A549 (cell line): ENCODE measurements at places on chromosomes 4 and X.

DNA sequence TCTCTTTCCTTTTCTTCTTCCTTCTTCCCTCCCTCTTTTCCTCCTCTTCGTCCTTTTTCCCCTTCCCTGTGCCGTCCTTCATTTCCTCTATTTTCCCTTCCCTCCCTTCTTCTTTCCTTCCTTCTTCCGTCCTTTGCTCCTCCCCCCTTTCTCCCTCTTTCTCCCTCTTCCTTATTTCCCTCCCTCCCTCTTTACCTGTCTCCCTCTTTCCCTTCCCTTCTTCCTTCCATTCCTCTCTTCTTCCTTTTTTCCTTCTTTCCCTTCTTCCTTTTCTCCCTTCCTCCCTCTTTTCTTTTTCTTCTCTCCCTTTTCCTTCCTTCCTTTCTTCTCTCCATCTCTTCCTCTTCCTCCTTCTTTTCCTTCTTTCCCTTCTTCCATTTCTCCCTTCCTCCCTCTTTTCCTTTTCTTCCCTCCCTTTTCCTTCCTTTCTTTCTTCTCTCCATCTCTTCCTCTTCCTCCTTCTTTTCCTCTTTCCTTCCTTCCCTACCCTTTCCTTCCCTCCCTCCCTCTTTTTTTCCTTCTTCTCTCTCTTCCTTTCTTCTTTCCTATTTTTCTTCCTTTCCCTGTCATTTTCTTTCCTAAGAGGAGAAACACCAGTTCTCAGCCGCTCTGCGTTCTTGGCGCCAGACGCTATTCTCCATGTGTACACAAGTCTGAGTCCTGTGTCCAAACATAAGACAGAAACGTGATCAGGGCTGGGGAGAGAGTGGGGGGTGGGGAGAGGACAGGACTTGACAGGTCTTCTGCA is 597.1 kb downstream of the MID1IP1 start:
- no peak for DNase-seq

DNA sequence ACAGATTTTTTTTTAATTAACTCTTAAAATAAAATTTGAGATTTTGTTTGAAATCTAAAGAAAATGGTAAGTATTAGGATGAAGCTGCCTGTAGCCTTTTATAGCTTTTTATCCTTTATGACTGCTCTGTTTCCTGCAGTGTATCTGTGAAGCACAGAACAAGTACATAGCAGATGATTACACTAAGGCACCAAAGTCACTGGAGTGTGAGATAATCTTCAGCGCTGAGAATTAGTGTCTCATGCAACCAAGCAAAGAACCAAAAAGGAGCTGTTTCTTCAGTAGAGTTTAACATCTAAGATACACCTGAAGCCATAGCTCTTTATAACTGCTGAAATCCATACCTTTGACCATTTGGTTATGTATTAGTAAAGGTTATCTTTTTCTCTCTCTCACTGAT is 1989.8 kb upstream of the PCDH10 start:
- no peak for DNase-seq

DNA sequence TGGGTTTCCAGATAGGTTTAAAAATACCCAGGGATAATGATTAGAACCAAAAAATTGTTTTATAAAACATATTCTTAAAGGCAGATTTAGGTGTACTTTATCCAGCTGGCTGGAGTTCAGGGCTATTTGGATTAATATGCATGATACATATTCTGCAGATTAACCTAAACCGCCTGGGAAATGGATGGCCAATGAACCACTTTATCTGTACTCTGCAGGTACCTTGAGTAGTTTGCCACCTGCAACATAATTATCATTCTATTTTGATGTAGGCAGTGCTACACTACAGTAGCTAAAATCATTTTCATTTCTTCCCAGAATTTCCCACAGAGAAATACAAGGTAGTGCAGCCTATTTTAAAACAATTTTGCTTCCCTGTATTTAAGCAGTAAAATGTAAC is 683.2 kb upstream of the GNPDA2 start:
- no peak for DNase-seq

- no peak for DNase-seq
These were observed 435.5 kb downstream of the NKX6-1 start for GRCh38 chr4:84063619-84064018.

GRCh38 chr4:106478152-106478551 is 109.6 kb upstream of the GIMD1 start:
- no peak for DNase-seq

DNA sequence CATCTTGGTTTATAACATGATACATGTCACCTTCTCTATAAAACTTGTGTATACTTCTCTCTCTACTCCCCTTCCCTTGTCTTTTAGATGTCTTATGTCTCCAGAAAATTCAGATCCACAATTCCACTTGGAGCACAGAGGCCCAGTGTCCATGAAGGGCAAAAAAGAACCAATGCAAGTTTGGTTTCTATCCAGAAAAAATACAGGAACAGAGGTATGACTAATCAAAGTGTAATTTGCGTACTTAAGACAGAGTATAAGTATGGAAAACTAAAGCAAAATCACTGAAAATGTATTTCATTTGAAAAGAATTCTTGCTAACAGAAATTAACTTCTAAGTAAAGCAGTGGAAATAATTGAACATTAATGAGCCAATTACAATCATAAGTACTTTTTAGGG is 46.2 kb downstream of the GUCY1B1 start:
- DNase-seq, result no peak

GRCh38 chr4:163755013-163755412 is 260.5 kb downstream of the TMA16 start:
- DNase-seq, result peak; percentile 7

- DNase-seq, result no peak
These were observed 66.2 kb upstream of the USP9X start for GRCh38 chrX:41019041-41019392.

- no peak for DNase-seq
These were observed 26.4 kb upstream of the REPS2 start for GRCh38 chrX:16920075-16920474.

GRCh38 chr4:2743518-2744445 is 12.4 kb downstream of the TNIP2 start:
- DNase-seq, result no peak

DNA sequence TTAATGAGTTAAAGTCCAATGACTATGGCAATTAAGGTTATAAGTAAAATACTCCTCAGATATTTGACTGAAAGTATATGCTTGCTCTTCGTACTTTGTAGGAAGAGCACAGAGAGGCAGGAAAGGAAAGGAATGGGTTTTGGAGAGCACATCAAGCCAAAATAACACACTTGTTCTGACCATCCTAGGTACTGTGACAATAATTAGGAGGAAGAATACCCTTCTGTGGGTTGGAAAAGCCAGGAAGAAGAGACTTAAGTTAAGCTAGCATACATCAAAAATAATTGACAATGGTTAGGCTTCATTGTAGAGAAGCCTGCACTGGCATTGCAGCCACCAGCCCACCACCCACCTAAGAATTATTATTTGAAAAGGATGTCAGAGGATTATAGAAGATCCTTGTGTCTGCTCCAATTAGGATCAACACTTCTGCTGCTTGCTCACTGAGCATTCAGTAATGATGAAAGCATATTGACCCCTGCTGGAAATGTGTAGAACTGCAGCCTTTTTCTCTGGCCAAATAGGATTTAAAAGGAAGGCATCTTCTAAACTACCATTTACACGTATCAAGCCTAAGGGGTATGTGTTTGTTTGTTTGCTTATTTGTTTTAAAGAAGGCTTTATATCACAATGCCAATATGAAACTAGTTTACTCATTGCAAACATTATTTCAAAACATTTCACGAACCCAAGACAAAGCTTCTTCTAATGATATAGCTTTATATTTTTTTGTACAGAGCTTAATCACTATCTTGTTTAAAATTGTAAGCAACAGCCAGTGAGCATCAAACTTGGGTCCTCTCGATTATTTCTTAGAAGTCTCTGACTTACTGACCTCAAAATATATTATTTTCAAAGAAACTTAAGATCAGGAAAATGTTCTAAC is 286.2 kb upstream of the TET2 start:
- DNase-seq, result peak; percentile 66

GRCh38 chrX:11908371-11908770 is 150.3 kb downstream of the MSL3 start:
- peak; percentile 20 for DNase-seq

DNA sequence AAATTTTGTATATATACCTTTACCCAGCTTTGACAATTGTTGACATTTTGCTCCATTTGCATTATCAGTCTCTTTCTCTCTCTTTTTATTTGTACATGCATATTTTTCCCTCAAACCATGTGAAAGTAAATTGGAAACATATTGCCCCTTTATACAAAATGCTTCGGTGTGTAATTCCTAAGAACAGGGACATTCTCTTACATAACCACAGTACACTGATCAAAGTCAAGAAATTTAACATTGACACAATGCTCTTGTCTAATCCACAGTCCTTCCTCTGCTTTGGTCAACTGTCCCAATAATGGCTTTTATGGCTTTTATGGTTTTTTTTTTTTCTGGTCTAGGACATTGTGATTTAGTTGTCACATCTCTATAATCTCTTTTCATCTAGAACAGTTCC is 9.5 kb upstream of the SMS start:
- no peak for DNase-seq

GRCh38 chrX:389021-389441 is 2.3 kb upstream of the PPP2R3B start:
- no peak for DNase-seq

- no peak for DNase-seq
These were observed 71.3 kb downstream of the LRBA start for GRCh38 chr4:150943818-150944217.

DNA sequence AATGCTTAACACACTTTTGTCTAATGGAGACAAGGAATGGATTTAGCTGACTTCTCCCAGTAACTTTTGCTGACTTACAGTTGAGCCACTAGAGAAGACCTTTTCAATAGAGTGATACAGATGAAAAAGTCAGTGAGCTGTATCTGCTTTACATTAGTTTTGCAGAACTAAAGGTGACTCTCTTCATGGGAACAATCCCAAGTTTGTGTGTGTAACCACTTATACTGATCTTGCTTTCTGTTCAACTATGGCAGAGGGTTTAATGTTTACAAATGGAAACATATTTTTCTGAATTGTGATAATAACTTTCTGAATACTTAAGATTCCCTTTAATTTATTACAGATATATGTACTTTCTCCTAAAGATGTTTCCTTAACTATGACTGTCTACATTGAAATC is 182.6 kb upstream of the PUDP start:
- DNase-seq, result no peak

- no peak for DNase-seq
These were observed 134.4 kb downstream of the SMIM20 start for GRCh38 chr4:26048378-26048882.

DNA sequence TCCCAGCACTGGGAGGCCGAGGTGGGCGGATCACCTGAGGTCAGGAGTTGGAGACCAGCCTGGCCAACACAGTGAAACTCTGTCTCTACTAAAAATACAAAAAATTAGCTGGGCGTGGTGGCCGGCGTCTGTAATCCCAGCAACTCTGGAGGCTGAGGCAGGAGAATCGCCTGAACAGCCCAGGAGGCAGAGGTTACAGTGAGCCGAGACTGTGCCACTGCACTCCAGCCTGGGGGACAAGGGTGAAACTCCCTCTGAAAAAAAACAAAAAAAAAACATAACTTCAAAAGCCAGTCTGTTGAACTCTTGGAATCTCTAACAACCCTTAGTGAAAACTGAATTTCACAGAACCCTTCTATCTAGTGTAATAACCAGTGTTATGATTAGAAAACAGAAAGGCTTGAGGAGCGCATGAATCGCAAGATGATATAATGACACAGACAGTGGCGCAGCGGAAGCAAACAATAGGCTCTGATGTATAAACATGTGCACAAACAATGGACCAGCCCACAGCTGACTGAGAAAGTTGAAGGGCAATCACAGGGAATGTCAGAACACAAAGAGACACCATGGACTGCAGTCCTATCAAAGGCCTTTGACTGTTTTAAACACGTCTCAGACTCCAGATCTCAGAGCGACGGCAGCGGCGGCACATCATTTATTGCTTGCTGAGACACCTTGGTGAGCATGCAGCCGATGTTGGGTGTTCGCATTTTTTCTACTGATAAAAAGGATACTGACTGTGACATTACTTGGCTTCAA is 81.6 kb downstream of the NSUN7 start:
- DNase-seq, result no peak

- no peak for DNase-seq
These were observed 12.2 kb downstream of the PLAC1 start for GRCh38 chrX:134645936-134646543.

DNA sequence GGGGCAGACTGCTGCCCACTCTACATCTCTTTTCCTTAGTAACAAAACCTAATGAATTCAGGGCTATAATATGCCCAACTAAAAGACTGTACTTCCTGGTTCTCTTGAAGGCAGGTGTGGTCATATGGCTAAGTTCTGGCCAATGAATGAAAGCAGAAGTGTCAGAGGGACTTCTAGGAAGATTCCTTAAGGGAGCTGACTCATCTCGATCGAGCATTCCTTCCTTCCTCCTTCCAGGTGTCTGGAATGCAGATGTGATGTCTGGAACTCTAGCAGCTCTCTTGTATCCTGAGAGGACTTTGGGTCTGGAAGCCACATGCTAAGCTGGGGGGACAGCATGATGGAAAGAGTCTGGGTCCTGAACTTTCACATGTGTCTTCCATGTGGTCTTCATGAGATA is 116.2 kb upstream of the STX18 start:
- DNase-seq, result no peak

- peak; percentile 0 for DNase-seq
These were observed 795 bp upstream of the BRWD3 start for GRCh38 chrX:80810365-80810978.

DNA sequence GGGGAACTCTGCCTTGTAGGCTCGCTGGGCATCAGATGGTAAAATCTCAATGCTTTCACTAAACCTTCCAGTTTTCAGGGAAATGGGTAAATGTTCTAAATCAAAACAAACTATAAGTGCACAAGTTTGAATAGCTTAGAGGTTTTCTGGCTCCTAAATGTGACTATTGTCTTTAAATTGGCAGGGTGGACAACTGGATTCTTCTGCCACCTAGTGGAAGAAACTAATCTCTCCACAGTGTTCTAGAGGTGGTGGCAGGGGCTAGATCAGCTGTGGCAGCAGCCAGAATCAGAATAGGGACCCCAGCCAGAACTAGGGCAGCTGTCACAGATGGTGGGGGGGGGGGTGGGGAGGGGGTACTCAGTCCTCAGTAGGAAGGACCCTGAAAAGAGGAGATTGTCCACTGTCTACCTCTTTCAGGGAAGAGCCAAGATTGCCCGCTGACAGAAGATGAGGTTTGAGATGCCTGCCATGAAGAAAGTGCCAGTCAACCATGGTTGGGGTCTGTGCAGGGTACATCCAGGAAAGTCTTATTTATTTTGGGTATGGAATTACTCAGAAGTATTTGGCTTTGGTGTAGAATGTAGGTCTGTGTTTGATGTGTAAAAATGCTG is 201.4 kb downstream of the CCNG2 start:
- peak; percentile 34 for DNase-seq
